ENCODE measurements at places on chromosomes 16 and 17. TPM values are rescaled to one million over a fixed set of nuclear protein-coding genes. Genes with fewer than 3 reads are reported as not detected.

KCNH6 gene
- 1.2 TPM for total RNA-seq

GRCh38 chr17:45581860-45582259, 91.3 kb upstream of the PLEKHM1 start:
- no peak overlapping the region for H3K4me3 ChIP-seq
- H3K27me3 ChIP-seq, result no peaks in the 10 kb centered on the region
- H3K4me1 ChIP-seq, result peaks cover 17% of the 10 kb centered on the region
- no peak for DNase-seq
- no peak overlapping the region for H3K27ac ChIP-seq
- H3K36me3 ChIP-seq, result peaks cover 7% of the 10 kb centered on the region

C17orf50 gene
- total RNA-seq, result not detected

DNA sequence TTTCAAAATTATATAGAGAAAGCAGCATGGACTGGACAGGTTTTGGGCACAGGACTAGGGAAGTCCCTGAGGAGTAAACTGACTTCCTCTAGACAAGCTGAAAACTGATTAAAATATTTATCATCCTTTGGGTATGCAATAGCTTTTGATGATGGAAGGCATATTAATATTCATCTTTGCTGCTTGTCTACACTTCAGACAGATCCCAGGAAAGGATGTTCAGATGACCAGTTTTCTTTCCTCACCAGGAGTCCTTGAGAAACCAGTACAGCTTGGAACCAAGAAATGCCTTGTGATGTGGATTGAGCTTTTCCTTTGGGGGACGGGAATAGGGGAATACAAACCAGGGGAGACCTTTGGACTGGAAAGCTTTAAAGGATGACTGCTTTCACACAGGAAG, 195.5 kb downstream of the FTO start:
- H3K4me3 ChIP-seq, result no peak overlapping the region
- no peaks in the 10 kb centered on the region for H3K36me3 ChIP-seq
- no peaks in the 10 kb centered on the region for H3K4me1 ChIP-seq
- no peaks in the 10 kb centered on the region for H3K27me3 ChIP-seq
- DNase-seq, result no peak

CENPV gene
- 33.7 TPM for total RNA-seq

- H3K4me1 ChIP-seq, result no peaks in the 10 kb centered on the region
- no peaks in the 10 kb centered on the region for H3K36me3 ChIP-seq
- H3K4me3 ChIP-seq, result no peak overlapping the region
- H3K27me3 ChIP-seq, result peaks cover 27% of the 10 kb centered on the region
These were observed 5.8 kb downstream of the PRSS22 start for GRCh38 chr16:2852003-2852730.

- H3K27ac ChIP-seq, result no peak overlapping the region
- no peaks in the 10 kb centered on the region for H3K4me1 ChIP-seq
- DNase-seq, result no peak
- no peaks in the 10 kb centered on the region for H3K27me3 ChIP-seq
These were observed 360.4 kb downstream of the SEC14L1 start for GRCh38 chr17:77501101-77501566.

GRCh38 chr16:27222249-27223225, 19.2 kb downstream of the KDM8 start:
- H3K27ac ChIP-seq, result no peak overlapping the region
- no peak overlapping the region for H3K4me3 ChIP-seq
- H3K4me1 ChIP-seq, result peaks cover 20% of the 10 kb centered on the region
